Psoas muscle (tissue), 8 donors: ENCODE measurements at places on chromosomes 11 and 22. TPM values are rescaled to one million over a fixed set of nuclear protein-coding genes. Genes with fewer than 3 reads are reported as not detected.

DNA sequence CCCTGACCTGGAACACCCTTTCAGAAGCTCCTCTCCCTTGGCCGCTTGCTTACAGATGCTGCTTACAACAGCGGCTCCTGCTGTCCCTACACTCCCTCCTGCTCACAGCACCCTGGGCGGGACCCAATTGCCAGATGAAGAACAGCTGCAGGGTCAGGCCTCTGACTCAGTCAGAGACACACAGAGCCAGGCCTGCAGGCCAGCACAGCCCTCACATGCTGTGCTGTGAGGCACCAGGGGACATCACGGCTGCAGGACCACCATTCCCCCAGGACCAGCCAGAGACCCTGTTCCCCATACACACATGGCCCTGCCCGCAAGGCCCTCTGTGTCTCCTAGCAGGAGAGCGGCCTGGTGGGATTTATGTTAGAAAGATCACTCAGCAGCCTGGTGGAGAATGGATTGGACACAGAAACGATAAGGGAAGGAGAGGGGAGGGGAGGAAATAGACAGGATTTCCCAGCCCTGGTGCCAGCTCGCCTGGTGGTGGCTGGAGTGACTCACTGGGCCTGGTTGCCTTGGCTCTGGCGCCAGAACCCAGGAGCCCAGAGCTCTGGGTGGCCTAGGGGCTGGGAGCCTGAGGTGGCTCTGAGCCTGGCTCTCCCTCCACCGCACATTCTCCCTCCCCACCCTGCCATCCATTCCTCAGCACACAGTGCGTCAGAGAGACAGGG, 6.7 kb downstream of the CAPN5 start:
- H3K27ac ChIP-seq, result peak overlapping the region; percentile 60
- H3K36me3 ChIP-seq, result no peaks in the 10 kb centered on the region
- H3K4me1 ChIP-seq, result no peaks in the 10 kb centered on the region
- no peak overlapping the region for H3K4me3 ChIP-seq

GRCh38 chr11:23359297-23359696, 499.0 kb upstream of the CCDC179 start:
- H3K4me3 ChIP-seq, result no peak overlapping the region
- H3K27me3 ChIP-seq, result no peaks in the 10 kb centered on the region
- H3K4me1 ChIP-seq, result no peaks in the 10 kb centered on the region
- DNase-seq, result no peak
- no peaks in the 10 kb centered on the region for H3K36me3 ChIP-seq
- no peak overlapping the region for H3K27ac ChIP-seq

GRCh38 chr11:31645747-31646146, 136.2 kb downstream of the ELP4 start:
- H3K4me3 ChIP-seq, result no peak overlapping the region
- H3K27me3 ChIP-seq, result no peaks in the 10 kb centered on the region
- peaks cover 23% of the 10 kb centered on the region for H3K4me1 ChIP-seq
- no peak for DNase-seq
- peak overlapping the region; percentile 4 for H3K27ac ChIP-seq

DNA sequence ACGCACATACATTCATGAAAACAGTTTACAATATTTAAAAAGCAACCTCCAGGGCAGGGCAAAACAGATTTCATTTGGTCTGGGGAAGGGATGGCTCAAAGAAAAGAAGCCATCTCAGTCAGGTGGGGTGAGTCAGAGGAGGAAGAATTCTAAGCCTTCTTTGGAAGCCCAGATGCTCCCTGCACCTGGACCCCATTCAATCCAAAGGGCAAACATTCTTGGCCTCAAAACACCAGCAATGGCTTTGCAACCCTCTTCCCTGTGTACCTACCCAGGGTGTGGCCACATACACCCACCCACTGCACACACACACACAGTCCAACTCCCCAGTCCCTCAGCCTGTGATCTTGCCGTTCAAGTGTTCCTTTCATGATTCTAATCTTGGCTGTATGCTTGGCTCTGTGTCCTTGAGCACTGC, 2.0 kb downstream of the KCNE3 start:
- H3K4me3 ChIP-seq, result no peak overlapping the region
- DNase-seq, result no peak
- no peaks in the 10 kb centered on the region for H3K36me3 ChIP-seq
- H3K27me3 ChIP-seq, result no peaks in the 10 kb centered on the region

DNA sequence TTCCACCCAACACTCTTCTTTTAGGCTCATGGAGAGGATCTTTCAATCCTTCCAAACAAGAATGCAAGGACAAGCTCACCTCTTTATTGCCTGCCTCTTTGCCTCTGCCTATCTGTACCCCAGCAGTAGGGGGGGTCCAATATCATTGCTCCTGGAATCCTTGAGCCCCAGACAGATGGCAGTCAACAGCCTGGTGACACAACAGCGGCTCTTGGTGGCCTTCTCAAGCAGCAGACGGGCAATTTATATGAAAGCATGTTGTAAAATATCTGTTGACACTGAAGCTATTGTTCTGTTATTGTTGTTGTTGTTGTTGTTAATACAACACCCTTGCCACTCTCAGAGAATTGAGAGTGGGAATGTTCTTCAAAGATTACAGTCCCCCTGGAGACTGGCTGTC, 480.0 kb upstream of the CADM1 start:
- no peak overlapping the region for H3K4me3 ChIP-seq
- no peaks in the 10 kb centered on the region for H3K4me1 ChIP-seq
- no peak overlapping the region for H3K27ac ChIP-seq
- H3K36me3 ChIP-seq, result no peaks in the 10 kb centered on the region
- DNase-seq, result no peak

- DNase-seq, result no peak
- H3K27me3 ChIP-seq, result no peaks in the 10 kb centered on the region
- no peaks in the 10 kb centered on the region for H3K4me1 ChIP-seq
Observed at GRCh38 chr11:8288824-8289491, 25.3 kb upstream of the LMO1 start.

DNA sequence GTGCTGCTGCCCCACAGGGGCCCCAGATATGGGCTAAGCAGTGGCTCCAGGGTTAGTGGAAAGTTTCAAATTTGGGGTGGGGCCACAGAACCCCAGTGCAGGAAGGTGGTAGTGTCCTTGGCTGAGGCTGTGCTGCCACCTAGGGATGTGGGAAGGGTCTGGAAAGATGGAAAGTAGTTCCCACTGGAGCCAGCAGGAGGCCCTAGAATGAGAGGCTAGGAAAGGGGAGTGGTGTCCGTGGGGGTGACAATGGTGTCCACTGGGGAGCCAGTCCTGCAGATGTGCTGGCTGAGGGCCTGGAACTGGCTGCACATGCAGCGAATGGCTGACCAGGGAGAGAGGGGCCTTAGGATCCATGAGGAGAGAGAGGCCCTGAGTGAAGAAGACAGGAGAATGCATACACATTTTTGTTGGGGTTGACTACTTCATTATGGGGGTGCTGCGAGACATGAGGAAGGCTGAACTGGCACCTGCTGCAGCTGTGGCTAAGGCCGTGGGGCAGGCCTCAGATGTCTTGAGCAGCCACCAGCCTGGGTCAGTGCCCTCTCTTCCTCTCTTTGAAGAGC, 21.1 kb downstream of the RFPL3 start:
- H3K27ac ChIP-seq, result no peak overlapping the region
- no peaks in the 10 kb centered on the region for H3K27me3 ChIP-seq
- H3K4me1 ChIP-seq, result no peaks in the 10 kb centered on the region
- H3K36me3 ChIP-seq, result no peaks in the 10 kb centered on the region
- DNase-seq, result no peak
- no peak overlapping the region for H3K4me3 ChIP-seq

DNA sequence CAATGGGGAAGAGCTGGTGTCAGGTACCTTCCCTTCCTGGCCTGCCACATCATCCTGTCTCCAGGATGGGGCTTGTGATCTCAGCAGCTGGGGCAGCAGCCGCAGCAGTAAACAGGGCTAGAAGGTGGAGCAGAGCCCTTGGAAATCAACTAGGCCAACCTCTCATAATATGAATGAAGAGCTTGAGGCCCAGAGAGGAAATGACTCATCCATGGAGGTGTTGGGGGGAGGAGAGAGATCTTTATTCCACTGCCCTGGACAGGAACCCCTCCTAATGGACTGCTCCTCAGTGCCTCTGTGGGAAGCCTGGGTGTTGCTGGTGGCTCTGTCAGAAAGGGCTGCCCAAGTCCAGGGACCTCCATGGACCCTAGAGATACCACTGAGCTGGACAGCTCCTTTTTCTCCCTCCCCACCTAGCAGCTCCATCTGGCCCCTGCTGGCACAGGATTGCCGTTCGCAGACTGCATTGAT, 111.8 kb downstream of the OSBP2 start:
- peaks cover 11% of the 10 kb centered on the region for H3K4me1 ChIP-seq
- no peak overlapping the region for H3K27ac ChIP-seq
- no peaks in the 10 kb centered on the region for H3K27me3 ChIP-seq
- no peaks in the 10 kb centered on the region for H3K36me3 ChIP-seq

DNA sequence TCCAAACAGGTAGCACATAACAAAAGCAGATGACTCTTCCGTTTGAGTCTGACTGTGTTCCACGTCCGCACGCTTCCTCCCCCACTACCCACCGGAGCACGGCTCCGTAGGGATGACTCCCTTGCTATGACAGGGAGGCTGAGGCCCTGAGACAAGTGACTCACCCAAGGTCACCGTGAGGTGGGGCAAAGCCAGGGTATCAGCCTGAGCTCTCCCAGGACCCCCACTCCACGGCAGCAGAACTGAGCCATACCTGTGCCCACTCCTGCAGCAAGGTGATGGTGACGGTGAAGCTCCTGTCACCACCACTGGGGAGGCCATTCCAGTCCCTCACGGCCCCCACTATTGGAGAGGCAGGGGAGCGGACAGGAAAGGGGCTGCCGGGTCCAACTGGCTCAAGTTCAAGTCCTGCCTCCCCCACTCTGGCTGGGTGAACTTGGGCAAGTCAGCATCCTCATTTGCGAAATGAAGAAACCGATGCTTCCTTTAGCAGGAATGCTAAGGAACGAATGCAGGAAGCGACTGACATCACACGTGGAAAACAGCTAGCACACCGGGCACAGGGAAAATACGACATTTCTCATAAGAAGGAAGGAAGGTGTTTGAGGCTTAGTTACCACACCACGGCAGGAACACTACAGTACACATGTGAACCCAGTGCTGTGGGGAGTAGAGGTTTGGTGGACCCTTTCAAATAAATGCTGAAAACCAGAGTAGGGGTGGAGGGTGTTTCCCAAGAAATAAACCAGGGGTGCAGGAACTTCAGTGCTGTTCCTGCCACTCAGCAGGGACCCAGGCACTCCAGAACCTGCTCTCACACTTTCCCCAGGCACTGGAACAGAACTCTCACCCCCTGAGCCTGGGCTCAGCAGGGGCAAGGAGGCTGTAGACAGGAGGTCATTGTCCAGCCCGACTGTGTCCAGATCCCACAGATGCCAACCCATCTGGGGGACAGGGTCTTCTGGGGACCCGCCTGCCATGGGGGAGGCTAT, 32.4 kb upstream of the CBX7 start:
- H3K36me3 ChIP-seq, result no peaks in the 10 kb centered on the region
- DNase-seq, result no peak
- H3K4me1 ChIP-seq, result peaks cover 9% of the 10 kb centered on the region
- H3K27ac ChIP-seq, result peak overlapping the region; percentile 67
- no peak overlapping the region for H3K4me3 ChIP-seq

GRCh38 chr22:39301926-39302325, 17.5 kb downstream of the RPL3 start:
- no peak overlapping the region for H3K27ac ChIP-seq
- H3K36me3 ChIP-seq, result no peaks in the 10 kb centered on the region
- peaks cover 29% of the 10 kb centered on the region for H3K4me1 ChIP-seq
- DNase-seq, result no peak

GRCh38 chr11:3796801-3797328, 489 bp downstream of the NUP98 start:
- H3K27me3 ChIP-seq, result no peaks in the 10 kb centered on the region
- H3K27ac ChIP-seq, result peak overlapping the region; percentile 95
- H3K36me3 ChIP-seq, result peaks cover 26% of the 10 kb centered on the region
- H3K4me3 ChIP-seq, result peak overlapping the region; percentile 90

- DNase-seq, result no peak
- H3K4me1 ChIP-seq, result no peaks in the 10 kb centered on the region
- no peak overlapping the region for H3K4me3 ChIP-seq
- no peak overlapping the region for H3K27ac ChIP-seq
- no peaks in the 10 kb centered on the region for H3K36me3 ChIP-seq
- peaks cover 6% of the 10 kb centered on the region for H3K27me3 ChIP-seq
Observed at GRCh38 chr11:116539836-116540418, 232.9 kb downstream of the BUD13 start.

DNA sequence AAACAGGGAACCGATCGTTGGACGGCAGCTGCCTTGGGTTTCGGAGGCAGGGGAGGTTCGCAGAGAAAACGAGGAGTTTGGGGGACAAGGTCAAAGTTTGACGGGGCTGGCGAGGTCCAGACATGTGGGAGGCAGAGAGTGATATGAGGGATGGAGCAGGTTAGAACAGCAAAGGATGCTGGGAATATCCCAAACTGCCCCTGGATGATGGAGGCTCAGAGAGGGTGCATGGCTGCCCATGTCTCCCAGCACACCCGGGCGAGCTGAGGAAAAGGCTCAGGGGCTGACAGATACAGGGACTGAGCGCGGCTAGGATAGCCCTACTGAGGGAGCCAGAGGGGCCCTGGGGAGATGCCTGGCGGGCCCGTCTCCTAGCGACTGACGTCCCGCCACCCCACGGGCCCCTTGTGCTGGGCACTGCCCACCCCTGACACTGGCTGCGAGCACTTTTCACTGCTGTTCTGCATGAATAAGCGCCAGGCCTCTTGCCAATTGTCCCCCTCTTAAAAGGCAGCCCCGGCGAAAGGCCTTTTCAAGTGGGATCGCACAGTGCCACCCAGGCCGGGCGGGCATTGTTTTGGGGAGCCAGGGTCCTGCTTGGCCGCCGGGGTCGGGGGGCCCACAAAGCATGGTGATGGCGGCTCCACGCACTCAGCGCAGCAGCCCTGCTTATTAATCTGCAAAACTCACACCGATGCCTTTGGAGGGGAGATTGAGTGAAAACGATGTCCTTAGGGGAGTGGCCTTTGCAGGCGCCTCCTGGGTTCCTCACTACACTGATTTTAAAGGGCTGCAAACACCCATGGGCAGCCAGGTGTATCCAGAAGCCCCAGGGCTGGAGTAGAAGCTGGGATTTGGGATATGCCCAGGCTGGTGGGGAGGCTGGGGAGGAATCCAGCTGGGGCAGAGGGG, 90.0 kb upstream of the LINC01488 start:
- H3K4me3 ChIP-seq, result no peak overlapping the region
- H3K4me1 ChIP-seq, result no peaks in the 10 kb centered on the region
- DNase-seq, result peak; percentile 28
- H3K36me3 ChIP-seq, result no peaks in the 10 kb centered on the region

- no peak for DNase-seq
- no peak overlapping the region for H3K27ac ChIP-seq
- H3K4me3 ChIP-seq, result no peak overlapping the region
- peaks cover under 1% of the 10 kb centered on the region for H3K27me3 ChIP-seq
- H3K4me1 ChIP-seq, result no peaks in the 10 kb centered on the region
Observed at GRCh38 chr22:23514322-23515038, 65.6 kb downstream of the IGLL1 start.

- peaks cover 59% of the 10 kb centered on the region for H3K36me3 ChIP-seq
- no peak for DNase-seq
- H3K27me3 ChIP-seq, result no peaks in the 10 kb centered on the region
- H3K4me3 ChIP-seq, result no peak overlapping the region
Observed at GRCh38 chr11:11909727-11910126, 68.0 kb downstream of the USP47 start.

GRCh38 chr22:37545703-37546436, 14.4 kb upstream of the CDC42EP1 start:
- peak overlapping the region; percentile 22 for H3K4me3 ChIP-seq
- no peaks in the 10 kb centered on the region for H3K36me3 ChIP-seq
- H3K4me1 ChIP-seq, result peaks cover 4% of the 10 kb centered on the region
- H3K27me3 ChIP-seq, result no peaks in the 10 kb centered on the region

MAP6 gene
- total RNA-seq, result 0.14 TPM

GSTT2B gene
- 5.8 TPM for total RNA-seq

RBM14 gene
- 21.1 TPM for total RNA-seq

PRODH gene
- total RNA-seq, result 12.9 TPM

APOL5 gene
- total RNA-seq, result not detected

HARBI1 gene
- total RNA-seq, result 2.0 TPM

MUC5AC gene
- not detected for total RNA-seq

KDM4E gene
- not detected for total RNA-seq

SERPING1 gene
- total RNA-seq, result 69.8 TPM

KLHDC7B gene
- not detected for total RNA-seq

NLRP14 gene
- 0.06 TPM for total RNA-seq

SSTR3 gene
- not detected for total RNA-seq

ABCC8 gene
- total RNA-seq, result 0.64 TPM
